ENCODE measurements at places on chromosomes 1 and 21.

DNA sequence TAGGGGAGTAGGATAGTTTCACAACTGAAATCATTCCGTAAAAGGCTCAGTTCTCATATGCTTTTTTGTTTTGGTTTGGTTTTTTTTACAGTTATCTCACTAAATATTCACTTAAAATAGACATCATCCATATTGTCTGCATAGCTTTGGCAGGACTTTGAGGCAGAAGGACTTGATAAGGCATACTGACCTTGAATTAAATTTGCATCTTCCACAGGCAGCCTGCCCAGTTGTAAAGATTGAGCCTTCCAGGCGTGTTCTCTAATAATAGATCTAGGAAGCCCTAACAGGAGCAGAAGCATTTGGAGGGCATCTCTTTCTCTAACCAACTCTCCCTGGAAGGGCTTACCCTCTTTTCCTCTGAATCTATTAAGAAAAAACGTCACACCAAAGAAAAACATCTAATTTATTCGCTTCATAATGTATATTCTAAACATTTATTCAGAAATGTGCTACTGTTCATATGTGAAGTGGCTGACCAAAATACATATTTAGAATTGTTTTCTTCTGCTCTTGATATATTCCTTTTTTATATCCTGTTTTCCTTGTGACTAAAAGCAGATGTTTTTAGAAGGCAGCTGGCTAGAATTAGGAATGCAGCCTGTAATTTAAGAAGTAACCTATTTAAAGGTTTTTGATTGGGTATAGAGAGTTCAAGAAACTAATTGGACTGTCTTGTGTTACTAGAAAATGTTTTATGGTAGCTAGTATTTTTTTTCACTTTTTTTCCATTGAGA lies 20.2 kb downstream of the DESI2 start:
- no peak for DNase-seq

GRCh38 chr1:6614929-6615785 lies 1.6 kb downstream of the PHF13 start:
- DNase-seq: no peak

GRCh38 chr1:110243574-110243973 lies 33.5 kb downstream of the KCNC4 start:
- no peak for DNase-seq

DNA sequence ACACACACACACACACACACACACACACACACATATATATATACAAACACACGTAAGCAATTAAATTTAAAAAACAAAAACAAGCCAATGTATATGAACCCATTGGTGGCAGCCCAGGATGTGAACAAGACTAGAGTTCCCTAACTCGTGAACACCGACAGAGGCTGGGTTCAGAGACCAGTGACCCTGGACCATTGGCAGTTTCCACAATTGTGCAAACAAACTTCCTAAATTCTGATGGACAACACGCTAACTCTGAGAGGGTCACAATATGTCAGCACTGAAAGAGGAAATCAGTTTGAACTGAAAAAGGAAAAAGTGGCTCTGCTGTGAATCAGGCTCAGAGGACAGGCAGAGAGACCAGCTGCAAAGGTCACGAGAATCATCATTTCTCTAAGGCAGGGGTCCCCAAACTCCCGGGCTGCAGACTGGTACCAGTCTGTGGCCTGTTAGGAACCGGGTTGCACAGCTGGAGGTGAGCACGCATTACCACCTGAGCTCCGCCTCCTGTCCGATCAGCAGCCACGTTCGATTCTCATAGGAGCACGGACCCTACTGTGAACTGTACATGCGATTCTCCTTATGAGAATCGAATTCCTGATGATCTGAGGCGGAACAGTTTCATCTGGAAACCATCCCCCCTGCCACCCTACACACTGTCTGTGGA lies 50.5 kb upstream of the ERO1B start:
- DNase-seq: no peak

- no peak for DNase-seq
Measured at GRCh38 chr1:215835951-215836350, 268.8 kb downstream of the KCTD3 start.

DNA sequence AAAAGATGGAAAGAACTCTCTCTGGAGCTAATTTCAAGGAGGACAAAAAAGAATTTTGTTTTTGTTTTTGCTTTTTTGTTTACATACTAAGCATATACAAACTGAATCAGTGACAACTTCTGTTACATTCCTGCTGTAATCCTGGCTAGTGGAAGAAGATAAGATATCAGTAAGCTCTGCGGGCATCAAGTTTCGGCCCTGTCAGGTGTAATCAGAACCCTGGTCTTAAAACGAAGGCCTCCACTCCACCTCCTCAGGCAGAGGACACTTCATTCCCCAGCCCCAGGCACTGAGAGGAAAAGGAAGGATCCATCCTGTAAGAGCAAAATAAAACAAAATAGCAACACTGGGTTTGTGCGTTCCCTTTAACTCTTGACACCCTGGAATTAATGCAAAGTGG lies 88.9 kb upstream of the ARHGAP29 start:
- no peak for DNase-seq

GRCh38 chr1:21909286-21909759 lies 27.8 kb downstream of the HSPG2 start:
- DNase-seq: no peak

- peak; percentile 94 for DNase-seq
Measured at GRCh38 chr1:2300851-2301606, 72.9 kb downstream of the SKI start.

- DNase-seq: no peak
Measured at GRCh38 chr1:228039986-228040385, 33.2 kb downstream of the WNT3A start.

DNA sequence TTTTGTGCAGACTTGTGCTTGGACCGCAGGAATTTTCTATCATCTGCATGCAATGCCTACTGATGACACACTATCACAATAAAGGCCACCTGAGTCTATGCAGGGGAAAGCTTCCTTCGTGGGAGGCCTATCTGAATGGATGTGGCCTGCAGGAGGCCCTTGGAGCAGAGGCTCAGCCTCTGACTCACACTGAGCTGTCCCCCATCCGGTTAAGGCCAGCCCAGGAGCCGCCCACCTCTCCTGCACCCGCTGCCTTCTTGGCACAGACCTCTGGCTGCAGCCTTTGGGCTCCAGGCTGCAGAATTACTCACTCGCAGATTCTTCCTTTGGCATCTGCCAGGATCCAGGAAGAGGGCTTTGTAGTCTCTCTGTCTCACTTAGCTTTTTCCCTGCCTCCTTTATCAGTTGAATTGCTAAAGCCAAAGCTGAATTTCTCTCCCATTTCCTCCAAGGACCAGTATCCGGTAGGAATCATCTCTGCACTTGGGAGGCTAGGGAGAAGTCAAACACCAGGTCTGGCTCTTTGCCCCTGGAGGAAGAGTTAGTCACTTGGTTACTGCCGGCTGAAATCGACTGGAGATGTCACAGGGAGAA lies 65.1 kb upstream of the JUN start:
- no peak for DNase-seq

- no peak for DNase-seq
Measured at GRCh38 chr1:98458511-98459485, 202.7 kb upstream of the SNX7 start.

- DNase-seq: no peak
Measured at GRCh38 chr1:185397183-185397582, 80.1 kb upstream of the IVNS1ABP start.

GRCh38 chr21:41676198-41676597 lies 90.7 kb downstream of the RIPK4 start:
- no peak for DNase-seq

DNA sequence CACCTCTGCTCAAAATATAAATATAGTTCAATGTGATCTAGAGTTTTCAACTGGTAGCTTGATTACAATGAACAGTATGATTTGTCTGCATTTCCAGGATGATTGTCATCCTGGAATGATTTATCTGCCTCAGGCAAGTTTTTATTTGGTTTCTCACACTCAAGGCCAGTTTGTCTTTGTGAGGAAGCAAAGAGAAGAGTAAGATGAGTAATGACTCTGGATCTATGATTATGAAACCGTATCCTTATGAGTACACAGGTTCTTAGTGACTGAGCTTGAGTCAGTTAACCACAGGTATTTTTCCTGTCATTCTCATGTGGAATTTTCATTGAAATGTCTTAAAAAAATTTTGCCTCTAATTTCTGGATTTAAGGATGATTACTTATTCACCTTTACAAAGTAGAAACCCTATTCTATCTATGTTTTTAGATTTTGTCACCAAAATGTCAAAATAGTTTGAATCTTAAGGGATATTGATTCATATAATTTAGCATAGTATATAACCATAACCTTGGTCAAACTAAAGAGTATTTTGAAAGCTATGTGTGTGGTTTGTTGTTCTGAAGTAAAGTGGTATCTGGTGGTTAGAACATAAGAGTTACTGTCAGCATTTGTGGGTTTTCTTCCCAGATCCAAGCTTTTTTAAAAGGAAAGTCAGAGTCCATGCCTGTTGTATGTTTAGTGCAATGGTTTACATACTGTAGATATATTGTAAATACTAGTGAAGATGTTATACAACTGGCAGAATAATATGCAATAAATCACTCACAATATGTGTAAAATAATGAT lies 145.0 kb downstream of the RASAL2 start:
- DNase-seq: no peak

- DNase-seq: no peak
Measured at GRCh38 chr1:68516066-68516465, 19.2 kb upstream of the DEPDC1 start.

- no peak for DNase-seq
Measured at GRCh38 chr1:244010191-244010590, 40.9 kb upstream of the ZBTB18 start.

- peak; percentile 69 for DNase-seq
Measured at GRCh38 chr1:39657923-39658485, 13.9 kb downstream of the NT5C1A start.

DNA sequence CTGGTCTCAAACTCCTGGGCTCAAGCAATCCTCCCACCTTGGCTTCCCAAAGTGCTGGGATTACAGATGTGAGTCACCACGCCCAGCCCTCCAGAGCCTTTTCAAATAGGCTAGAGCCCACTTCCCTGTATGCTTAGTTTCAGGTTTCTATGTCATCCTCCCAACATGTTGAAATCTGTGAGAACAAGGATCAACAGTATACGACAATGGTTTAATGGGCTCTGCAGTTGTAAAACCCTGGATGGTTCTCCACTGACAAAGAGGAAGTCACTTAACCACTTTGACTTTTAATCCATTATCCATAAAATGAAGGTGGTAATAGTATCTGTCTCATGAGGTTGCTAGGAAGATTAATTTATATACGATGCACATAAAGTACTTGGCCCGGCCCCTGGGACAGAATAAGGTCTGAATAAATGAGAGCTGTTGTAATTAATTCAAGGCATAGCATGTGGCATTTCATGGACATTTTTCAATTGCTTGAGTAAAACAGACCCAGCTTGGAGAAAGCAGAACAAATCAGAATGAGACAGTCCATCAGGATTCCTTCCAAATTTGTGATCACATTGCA lies 113.9 kb upstream of the ZNF648 start:
- peak; percentile 1 for DNase-seq

DNA sequence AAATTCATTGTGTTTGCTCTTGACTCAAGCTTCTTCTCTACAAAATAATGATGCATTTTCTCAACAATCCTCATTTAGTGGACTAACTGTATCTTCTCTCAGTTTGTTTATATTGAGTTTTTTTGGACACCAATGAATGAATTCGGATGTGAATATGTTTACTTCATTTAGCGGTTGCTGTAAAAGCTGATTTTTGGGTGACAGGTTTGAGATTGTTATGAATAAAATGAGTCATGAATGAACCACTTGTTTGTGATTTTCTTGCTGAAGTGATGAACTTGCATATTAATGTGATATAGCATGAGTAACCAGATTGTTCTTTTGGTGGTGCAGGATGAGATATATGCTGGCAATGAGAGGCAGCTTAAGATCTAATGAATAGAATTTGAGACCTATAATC lies 3.1 kb downstream of the DNM3 start:
- DNase-seq: no peak

DNA sequence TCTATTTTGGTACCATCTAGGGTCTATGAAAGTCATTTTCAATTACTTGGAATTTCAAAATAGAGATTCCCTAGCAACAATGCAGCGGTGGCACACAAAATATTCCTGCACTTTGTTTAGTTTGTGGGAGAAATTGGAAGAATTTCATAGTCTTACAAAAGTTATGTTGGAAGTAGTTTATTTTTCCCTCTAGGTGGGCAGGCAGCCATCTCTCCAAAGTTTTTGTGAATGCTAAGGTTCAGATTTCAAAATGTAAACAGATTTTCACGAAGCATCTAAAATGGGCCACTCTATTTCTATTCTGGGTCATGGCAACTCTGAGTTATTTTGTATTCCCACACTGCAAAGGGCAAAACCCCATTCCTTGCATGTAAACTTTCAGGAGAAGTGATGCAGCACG lies 8.0 kb downstream of the SMCP start:
- DNase-seq: no peak

DNA sequence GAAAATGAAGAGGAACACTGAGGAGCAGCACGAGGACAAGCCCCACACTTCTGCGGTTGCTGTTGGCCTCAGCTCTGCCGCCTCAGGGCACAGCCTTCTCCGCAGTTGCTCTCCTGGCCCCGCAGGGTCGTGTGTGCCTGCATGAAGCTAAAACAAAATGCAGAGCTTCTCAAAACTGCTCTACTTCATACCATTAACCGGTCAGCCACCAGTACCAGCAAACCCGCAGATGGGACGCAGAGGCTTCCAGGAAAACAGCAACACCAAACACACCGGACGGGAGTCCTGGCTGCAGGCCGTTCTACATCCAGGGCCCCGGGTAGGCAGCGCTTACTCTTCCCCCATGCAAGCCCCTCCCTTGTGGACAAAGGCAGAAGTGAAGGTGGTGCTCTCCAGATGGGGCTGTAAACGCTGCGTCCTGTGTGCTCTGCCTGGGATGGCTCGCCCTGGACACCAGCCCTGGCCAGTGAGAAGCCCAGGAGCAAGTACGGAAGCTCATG lies 7.1 kb upstream of the C1orf159 start:
- DNase-seq: no peak

- no peak for DNase-seq
Measured at GRCh38 chr1:7771823-7772299, 765 bp downstream of the VAMP3 start.

- no peak for DNase-seq
Measured at GRCh38 chr1:157739229-157739901, 37.6 kb downstream of the FCRL2 start.

- DNase-seq: no peak
Measured at GRCh38 chr1:203395751-203396150, 44.8 kb upstream of the FMOD start.

DNA sequence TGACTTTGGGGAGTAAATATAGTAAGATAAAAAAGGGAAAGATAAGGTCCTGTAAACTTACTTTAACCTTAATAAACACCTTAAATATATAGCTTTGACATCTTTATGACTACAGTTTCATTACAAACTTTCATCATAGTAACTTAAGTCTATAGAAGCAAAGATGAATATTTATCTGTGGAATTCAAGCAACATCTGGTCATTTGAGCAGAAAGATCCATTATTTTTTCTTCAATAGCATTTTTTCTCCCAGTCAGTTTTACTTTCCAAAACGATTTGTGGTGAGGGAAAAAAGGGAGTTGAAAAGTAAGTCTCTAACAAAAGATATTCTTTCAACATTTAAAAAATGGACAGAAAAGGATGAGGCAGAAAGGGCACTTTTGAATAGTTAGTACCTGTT lies 69.0 kb downstream of the HMCN1 start:
- DNase-seq: no peak

- DNase-seq: no peak
Measured at GRCh38 chr1:5649795-5650194, 342.4 kb downstream of the NPHP4 start.
